Tibial nerve (tissue), 4 donors: ENCODE measurements at places on chromosomes 12 and 14.

DNA sequence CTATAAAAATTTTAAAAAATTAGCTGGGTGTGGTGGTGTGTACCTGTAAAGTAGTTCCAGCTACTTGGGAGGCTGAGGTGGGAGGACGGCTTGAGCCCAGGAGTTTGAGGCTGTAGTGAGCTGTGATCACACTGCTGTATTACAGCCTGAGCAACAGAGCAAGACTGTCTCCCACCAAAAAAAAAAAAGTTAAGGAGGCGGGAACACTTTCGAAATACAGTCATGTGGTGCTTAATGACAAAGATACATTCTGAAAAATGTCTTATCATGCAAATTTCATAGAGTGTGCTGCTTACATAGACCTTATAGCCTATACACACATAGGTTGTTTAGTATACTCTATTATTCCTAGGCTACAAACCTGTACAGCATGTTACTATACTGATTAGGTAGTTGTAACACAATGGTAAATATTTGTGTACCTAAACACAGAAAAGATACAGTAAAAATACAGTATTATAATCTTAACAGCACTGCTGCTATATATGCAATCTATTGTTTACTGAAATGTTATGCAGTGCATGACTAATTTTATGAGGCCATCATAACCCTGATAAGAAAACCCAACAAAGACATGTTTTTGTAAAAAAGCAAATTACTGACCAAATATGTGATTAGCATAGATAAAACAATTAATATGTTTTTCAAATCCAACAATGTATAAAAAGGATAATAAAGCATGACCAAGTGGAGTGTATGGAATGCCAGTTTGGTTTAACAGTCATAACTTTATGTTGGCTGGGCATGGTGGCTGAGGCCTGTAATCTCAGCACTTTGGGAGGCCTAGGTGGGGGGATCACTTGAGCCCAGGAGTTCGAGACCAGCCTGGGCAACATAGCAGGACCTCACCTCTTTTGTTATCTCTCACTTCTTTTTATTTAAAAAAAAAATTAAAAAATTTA is 11.4 kb downstream of the EIF2S1 start:
- no peak for DNase-seq
- H3K4me1 ChIP-seq: no peaks in the 10 kb centered on the region
- H3K36me3 ChIP-seq: peaks cover 92% of the 10 kb centered on the region
- H3K4me3 ChIP-seq: no peak overlapping the region
- no peak overlapping the region for H3K27ac ChIP-seq
- no peaks in the 10 kb centered on the region for H3K27me3 ChIP-seq

DNA sequence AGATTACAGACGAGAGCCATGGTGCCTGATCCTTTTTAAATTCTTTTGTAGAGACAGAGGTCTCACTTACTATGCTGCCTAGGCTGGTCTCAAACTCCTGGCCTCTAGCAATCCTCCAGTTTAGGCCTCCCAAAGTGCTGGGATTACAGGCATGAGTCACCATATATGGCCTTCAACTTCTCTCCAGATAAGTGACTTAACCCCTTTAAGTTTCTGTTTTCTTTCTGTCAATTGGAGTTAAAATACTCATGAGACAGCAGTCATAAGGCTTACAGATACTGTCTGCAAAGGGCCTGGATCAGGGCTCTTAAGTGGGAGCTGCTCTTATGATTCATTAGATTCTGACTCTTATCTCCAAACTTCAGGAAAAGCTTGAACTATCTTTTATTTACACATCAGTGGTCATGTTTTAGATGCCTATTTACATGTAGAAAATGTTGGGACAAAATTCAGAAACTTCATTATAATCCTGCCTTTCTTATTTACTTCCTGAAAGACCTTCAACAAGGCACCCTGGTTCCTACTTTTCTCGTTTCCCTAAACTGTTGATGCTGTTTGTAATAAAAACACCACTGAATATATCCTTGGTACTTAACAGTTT is 271.5 kb upstream of the TBX3 start:
- H3K27ac ChIP-seq: no peak overlapping the region
- no peak for DNase-seq
- H3K4me1 ChIP-seq: no peaks in the 10 kb centered on the region
- no peak overlapping the region for H3K4me3 ChIP-seq
- no peaks in the 10 kb centered on the region for H3K36me3 ChIP-seq

DNA sequence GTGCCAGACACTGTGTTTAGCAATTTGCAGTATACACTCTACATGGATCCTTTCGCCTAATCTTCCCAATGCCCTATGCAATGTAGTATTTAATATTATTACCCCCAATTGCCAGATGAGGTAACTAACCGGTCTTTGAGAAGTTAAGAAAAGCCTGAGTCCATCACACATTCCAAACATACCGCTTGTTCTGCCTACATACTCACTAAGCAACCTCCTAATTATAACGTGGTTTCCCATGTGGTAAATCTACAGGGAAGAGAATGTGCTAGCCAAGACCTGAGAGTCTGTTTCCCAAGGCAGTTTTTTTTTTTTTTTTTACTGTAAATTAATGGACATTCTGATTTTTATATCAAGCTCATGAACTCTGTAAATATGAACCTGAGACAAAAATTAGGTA is 37.2 kb downstream of the ATP2B1 start:
- H3K27ac ChIP-seq: no peak overlapping the region
- no peak overlapping the region for H3K4me3 ChIP-seq
- no peak for DNase-seq
- no peaks in the 10 kb centered on the region for H3K36me3 ChIP-seq

- H3K27ac ChIP-seq: no peak overlapping the region
- no peak for DNase-seq
- no peaks in the 10 kb centered on the region for H3K4me1 ChIP-seq
- peaks cover 64% of the 10 kb centered on the region for H3K36me3 ChIP-seq
- no peak overlapping the region for H3K4me3 ChIP-seq
- H3K27me3 ChIP-seq: no peaks in the 10 kb centered on the region
These were observed 16.7 kb downstream of the CNIH1 start for GRCh38 chr14:54424479-54424901.

DNA sequence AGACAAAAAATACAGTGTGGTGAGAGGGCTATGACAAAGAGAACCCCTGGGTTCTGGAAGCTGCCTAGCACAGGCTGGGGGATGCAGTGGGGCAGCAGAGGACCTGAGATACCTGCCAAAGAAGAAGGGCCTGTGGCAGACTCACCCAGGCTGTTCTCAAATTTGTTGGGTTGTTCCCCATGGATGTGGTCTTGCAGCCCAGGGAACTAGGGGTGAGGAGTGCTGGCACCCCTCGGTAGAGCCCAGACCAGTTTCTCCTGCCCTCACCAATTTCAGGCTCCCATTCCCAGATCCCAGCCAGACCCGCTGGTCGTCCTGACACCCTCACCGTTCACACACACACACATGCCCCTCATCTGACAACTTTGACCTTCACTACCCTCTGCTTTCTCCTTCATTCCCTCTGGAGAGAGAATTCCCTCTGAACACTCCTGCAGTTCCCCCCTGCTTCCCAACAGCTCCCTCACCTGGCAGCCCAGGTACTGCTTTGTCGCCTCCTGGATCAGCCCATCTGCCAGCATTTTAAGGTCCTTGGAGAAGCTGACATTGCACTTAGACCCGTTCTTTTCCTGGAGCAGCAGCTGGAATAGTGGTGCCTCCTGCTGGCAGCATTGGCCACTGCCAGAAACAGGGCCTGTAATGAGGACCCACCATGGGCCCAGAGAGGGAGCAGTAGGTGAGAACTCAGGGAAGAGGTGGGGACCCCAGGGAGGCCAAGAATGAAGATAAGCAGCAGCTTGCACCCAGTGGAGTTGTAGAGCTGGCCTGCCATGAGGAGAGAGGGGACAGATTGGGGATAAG is 5.9 kb upstream of the GDF11 start:
- no peak for DNase-seq
- no peaks in the 10 kb centered on the region for H3K27me3 ChIP-seq
- no peak overlapping the region for H3K4me3 ChIP-seq
- peaks cover 12% of the 10 kb centered on the region for H3K4me1 ChIP-seq

DNA sequence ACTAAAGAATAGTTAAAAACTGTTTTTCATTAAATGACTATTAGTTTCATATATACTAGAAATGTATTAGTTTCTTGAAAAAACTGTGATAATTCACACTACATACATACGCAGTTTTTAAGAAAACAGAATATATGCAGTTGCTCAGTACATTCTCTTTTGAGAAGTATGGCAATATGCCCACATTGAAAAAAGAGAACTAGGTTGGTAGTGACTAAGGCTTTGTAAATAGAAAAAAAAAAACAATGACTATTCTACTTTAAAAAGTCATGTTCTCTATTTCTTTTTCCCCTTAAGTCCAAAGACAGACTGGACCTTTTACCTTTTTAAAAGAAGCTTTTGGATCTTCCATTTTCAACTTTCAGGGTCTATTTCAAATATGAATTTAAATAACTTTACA is 25.0 kb downstream of the SNX6 start:
- DNase-seq: no peak
- H3K27ac ChIP-seq: no peak overlapping the region
- no peaks in the 10 kb centered on the region for H3K27me3 ChIP-seq
- H3K4me3 ChIP-seq: no peak overlapping the region
- peaks cover 5% of the 10 kb centered on the region for H3K4me1 ChIP-seq
